Naive thymus-derived CD8-positive, alpha-beta T cell (primary cell): ENCODE measurements at places on chromosomes 7 and 10. TPM values are rescaled to one million over a fixed set of nuclear protein-coding genes. Genes with fewer than 3 reads are reported as not detected.

Gene EIF5AL1
- polyA plus RNA-seq, result 0.08 TPM

Gene ASZ1
- not detected for polyA plus RNA-seq

Gene GNAT3
- not detected for polyA plus RNA-seq

Gene ZNF365
- polyA plus RNA-seq, result not detected

DNA sequence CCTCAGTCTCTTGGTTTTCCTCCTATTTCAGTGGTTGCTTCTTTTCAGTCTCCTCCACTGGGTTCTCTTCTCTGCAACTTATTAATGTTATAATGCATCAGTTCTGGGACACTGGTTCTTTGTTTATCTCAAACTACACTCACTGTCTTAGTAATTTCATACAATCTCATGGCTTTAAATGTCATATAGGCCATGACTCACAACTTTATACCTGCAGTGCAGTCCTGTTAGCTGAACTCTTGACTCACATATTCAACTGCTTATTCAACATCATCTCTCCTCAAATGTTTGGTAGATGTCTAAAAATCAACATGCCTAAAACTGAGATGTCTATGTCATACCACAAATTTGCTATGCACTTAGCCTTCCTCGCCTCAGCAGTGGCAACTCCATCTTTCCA is 101.2 kb upstream of the PALS2 start:
- H3K36me3 ChIP-seq, result no peaks in the 10 kb centered on the region
- H3K27me3 ChIP-seq, result no peaks in the 10 kb centered on the region
- H3K4me3 ChIP-seq, result no peak overlapping the region
- no peaks in the 10 kb centered on the region for H3K4me1 ChIP-seq

DNA sequence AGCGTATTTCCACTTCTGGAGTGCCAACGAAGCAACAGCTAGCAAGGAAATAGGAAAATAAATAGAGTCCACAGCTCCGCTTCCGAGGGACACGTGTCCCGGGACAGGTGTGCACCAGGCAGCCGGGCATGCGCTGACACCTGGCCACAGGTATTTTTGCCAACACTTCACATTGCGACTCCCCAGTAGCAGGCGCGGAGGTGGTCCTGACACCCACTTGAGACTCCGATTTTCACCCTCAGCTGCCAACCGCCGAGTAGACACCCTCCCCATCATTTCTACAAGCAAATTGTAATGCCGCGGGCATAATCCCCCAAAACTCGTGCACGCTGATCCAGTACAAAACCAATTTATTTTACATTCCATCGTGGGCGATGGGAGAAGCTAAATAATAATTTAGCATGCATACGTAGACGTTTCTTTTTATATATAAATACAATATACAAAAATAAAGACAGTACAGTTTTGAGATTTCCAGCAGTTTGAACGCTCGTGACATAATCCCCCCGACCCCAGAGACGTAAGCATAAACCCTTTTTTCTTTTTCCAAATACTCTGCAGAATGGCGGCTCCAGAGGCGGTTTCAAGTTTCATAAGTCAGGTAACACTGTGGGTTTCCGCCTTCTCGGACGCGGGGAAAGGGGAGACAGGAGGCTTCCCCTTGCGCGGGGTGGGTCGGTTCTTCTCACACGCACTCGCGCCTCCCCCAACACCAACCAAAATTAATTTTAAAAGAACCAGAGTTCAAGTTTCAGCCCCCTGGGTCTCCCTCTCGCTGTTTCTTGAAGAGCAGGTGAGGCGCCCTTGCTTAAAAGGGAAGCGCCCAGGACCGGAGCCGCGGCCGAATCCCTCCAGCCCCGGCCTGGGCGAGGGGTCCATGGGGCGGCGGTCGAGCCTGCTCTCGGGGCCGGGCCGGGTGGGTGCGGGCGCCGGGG is 5.7 kb downstream of the MNX1 start:
- no peak overlapping the region for H3K27ac ChIP-seq
- H3K27me3 ChIP-seq, result peaks cover 24% of the 10 kb centered on the region
- no peaks in the 10 kb centered on the region for H3K36me3 ChIP-seq
- no peak for DNase-seq
- H3K4me3 ChIP-seq, result peak overlapping the region; percentile 36

DNA sequence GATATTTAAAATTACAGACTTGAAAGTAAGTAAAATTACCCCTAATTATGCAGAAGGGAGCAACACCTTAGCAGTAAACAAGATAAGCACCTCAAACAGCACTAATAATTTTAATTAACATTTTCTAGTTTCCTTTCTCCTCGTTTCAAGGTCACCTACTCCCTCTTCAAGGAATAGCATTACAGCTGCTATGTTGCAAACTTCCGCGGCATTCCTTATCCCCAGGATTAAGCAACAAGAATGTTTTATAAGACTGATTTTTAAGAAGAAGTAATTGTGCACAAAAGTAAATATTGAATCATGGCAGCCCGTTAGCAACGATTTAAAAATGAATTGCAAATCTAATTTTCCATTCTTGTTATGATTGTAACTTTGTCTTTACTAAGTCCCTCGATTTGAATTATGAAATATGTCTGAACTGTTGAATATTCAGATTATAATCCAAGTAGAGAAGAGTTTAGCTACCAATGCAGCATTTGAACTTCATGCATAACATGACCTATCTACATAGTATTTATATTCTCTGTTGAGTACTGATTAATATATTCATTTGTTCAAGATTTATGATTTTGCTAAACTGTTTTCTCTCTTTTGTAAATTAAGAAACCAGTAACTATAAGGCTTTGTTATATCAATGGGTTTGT is 593.5 kb upstream of the MGMT start:
- no peaks in the 10 kb centered on the region for H3K4me1 ChIP-seq
- peaks cover 18% of the 10 kb centered on the region for H3K27me3 ChIP-seq
- DNase-seq, result no peak
- no peak overlapping the region for H3K4me3 ChIP-seq

GRCh38 chr10:127227663-127228062 is 31.3 kb upstream of the INSYN2A start:
- no peaks in the 10 kb centered on the region for H3K4me1 ChIP-seq
- H3K4me3 ChIP-seq, result no peak overlapping the region
- no peaks in the 10 kb centered on the region for H3K36me3 ChIP-seq
- no peak overlapping the region for H3K27ac ChIP-seq

DNA sequence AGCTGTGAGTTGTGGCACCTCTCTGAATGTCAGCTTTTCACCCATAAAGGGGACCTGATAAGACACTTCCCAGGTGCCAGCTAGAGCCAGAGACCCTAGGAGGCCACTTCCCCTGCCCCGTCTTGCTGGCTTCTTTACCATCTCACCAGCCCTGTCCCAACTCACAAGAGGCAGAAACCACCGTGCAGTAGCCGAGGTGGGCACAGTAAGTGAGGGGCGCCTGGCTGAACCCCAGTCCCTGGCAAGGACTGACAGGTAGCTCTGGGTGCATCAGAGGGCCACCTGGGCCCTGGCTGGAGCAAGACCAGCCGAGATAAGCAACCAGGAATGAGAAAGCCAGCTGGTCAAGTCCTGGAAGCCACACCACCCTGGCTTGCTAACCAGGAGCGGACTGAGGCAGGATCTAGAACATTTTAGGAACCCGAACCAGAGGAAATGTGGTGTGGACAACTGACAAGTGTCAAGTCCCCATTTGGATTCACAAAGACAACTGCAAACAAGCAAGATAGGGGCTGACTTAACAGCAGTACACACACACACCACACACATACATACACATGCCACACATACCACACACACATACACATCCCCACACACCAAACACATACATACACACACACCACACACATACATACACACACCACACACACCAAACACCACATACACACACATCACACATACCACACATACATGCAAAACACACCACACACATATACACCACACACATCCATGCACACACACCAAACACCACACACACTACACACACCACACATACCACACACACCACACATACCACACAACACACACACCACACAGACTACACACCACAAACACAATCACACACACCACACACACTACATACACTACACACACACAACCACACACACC is 20.8 kb downstream of the OGDHL start:
- no peak for DNase-seq
- no peaks in the 10 kb centered on the region for H3K36me3 ChIP-seq
- no peak overlapping the region for H3K4me3 ChIP-seq

GRCh38 chr7:55019191-55019690 is 424 bp downstream of the EGFR start:
- no peaks in the 10 kb centered on the region for H3K4me1 ChIP-seq
- no peak overlapping the region for H3K4me3 ChIP-seq
- H3K27ac ChIP-seq, result no peak overlapping the region
- peaks cover 39% of the 10 kb centered on the region for H3K27me3 ChIP-seq

DNA sequence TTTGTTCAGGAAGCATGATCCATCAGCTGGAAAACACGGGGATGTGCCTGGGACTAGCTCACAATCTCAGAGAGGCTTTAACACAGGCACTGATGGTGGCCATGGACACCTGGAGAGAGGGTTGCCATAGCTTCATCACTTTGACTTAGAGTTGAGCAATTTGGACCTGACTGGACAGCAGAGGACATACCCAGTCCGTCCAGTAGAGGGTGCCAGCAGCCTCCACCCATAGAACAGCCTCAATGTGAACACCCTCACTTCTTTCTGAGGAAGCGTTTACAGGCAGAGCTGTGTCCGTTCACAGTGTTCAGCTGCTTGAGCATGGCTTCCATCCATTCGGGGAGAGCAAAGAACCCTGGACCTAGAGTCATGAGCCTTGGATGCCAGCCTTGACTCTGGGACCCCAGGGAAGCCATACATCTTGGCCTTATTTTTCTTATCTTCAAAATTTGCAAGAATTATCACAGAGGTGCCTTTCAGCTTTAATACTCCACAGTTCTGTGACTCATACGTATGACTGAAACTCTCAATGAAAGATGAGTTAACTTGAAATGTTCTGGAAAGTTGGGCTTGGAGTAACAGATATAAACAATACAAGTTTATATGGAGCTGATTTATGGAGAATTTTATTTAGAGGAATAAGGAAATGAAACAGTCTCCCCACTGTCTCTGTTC is 302.9 kb upstream of the PODXL start:
- peaks cover 2% of the 10 kb centered on the region for H3K4me1 ChIP-seq
- peaks cover 4% of the 10 kb centered on the region for H3K27me3 ChIP-seq
- no peak overlapping the region for H3K27ac ChIP-seq
- H3K4me3 ChIP-seq, result no peak overlapping the region
- DNase-seq, result peak; percentile 10

DNA sequence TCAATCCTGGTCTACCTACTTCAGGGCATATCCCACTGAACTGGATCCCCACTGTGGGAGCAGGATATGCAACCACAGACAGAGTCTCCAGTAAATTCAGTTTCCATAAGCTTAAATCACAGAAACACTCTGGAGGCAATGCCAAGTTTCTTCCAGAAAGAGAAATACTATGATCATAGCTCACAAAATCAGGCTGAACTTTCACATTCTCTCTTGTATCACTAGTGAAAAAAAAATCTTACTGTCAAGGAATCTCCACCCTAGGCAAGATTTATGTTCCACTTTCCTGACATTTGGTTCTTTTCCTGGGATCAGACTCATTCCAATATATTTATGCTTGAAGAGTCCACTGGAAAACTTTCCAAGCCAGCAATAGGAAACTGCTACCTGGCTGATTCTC is 749.0 kb downstream of the SUGCT start:
- H3K36me3 ChIP-seq, result peaks cover 6% of the 10 kb centered on the region

- no peaks in the 10 kb centered on the region for H3K27me3 ChIP-seq
- DNase-seq, result no peak
- H3K4me1 ChIP-seq, result no peaks in the 10 kb centered on the region
- no peak overlapping the region for H3K4me3 ChIP-seq
- no peak overlapping the region for H3K27ac ChIP-seq
- H3K36me3 ChIP-seq, result no peaks in the 10 kb centered on the region
These were observed 168.1 kb downstream of the CCDC3 start for GRCh38 chr10:12833451-12833850.

- no peak for DNase-seq
- H3K27ac ChIP-seq, result no peak overlapping the region
- peaks cover 16% of the 10 kb centered on the region for H3K36me3 ChIP-seq
These were observed 31.2 kb upstream of the GARS1 start for GRCh38 chr7:30563326-30563942.

DNA sequence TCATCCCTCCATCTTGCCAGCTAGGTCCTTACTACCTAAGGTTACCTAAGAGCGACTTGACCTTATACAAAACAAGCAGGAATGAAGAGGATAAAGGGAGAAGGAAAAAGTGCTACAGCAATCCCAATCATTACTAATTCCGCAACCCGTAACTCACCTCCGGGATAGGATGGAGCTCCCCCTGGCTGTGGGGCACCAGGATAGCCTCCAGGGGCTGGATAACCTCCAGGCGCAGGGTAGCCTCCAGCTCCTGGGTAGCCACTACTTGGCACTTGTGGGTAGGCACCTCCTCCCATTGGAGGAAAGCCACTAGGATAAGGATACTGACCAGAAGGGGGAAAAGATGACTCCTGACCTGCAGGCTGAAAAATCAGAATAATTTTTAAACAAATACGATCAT is 15.8 kb downstream of the ANXA7 start:
- peaks cover 6% of the 10 kb centered on the region for H3K4me1 ChIP-seq
- H3K27me3 ChIP-seq, result no peaks in the 10 kb centered on the region
- no peak overlapping the region for H3K4me3 ChIP-seq
- H3K36me3 ChIP-seq, result no peaks in the 10 kb centered on the region
- H3K27ac ChIP-seq, result peak overlapping the region; percentile 71
- no peak for DNase-seq

GRCh38 chr7:43443381-43443780 is 139.5 kb upstream of the STK17A start:
- DNase-seq, result no peak
- no peak overlapping the region for H3K27ac ChIP-seq
- H3K27me3 ChIP-seq, result peaks cover 2% of the 10 kb centered on the region
- no peak overlapping the region for H3K4me3 ChIP-seq
- H3K4me1 ChIP-seq, result no peaks in the 10 kb centered on the region

GRCh38 chr7:90092506-90092905 is 61.8 kb upstream of the STEAP1 start:
- no peaks in the 10 kb centered on the region for H3K27me3 ChIP-seq
- H3K27ac ChIP-seq, result no peak overlapping the region
- no peaks in the 10 kb centered on the region for H3K36me3 ChIP-seq
- no peak overlapping the region for H3K4me3 ChIP-seq
- H3K4me1 ChIP-seq, result no peaks in the 10 kb centered on the region
- DNase-seq, result no peak

DNA sequence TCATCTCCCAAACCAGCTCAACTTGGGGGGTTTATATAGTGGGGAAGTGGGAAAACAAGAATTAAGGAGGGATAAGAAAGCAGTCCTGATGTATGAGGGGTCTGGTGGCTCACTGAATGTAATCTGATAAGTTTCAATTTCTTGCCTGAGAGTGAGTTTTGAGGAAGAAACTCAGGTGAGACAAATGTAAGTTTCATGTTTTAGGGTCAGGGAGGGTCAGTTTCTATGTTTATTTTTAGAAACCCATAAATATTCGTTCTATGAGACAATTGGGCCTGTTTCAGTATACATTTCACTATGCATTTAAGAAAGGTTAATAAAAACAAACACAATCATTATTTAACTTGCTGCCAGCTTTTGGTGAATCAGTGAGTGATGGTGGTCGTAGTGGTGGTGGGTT is 128.0 kb upstream of the MBL2 start:
- H3K36me3 ChIP-seq, result no peaks in the 10 kb centered on the region
- H3K4me1 ChIP-seq, result no peaks in the 10 kb centered on the region
- no peak overlapping the region for H3K27ac ChIP-seq
- no peak for DNase-seq
- H3K27me3 ChIP-seq, result no peaks in the 10 kb centered on the region

GRCh38 chr7:107111196-107111595 is 57.6 kb upstream of the HBP1 start:
- no peaks in the 10 kb centered on the region for H3K27me3 ChIP-seq
- DNase-seq, result no peak
- no peak overlapping the region for H3K27ac ChIP-seq
- no peaks in the 10 kb centered on the region for H3K36me3 ChIP-seq
